ENCODE measurements at places on chromosomes 7 and 10.
A peak's percentile ranks its signal among the peaks of the same experiment; 100 is the strongest.

DNA sequence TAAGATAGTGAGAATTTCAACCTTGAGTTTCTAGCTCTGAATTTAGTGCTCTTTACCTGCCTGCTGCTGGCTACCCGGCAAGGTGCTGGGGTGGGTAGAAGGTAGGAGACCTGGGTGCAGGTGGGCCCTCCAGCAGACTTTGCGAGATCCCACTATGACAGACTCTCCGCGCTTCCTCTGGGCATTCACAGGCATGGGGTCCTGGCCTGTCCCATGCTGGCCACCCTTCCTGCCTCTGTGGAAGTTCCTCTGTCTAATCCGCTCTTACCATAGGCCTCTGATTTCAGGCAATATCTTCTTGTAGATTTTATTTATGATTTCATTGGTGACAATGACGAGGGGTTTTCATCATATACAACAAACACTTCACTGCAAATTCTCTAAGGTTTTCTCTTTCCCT lies 1.2 kb upstream of the WDFY4 start:
- DNase-seq = no peak

DNA sequence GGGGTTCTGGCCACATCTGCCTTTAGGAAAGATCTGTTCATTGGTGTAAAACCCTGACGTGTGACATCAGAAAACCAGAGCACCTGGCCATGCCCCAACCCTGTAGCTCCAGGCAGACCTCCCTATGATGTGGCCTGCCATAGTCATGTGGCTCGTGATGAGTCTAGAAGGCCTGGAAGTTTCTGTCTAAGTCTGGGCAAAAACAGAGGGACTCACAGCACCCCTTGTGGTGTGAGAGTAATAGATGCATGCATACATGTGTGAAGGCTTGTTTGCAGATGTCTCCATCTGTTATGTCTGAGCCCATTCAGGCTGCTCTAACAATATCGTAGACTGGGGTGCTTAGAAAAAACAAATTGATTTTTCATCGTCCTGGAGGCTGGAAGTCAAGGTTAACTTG lies 309.3 kb downstream of the PAXIP1 start:
- no peak for DNase-seq

DNA sequence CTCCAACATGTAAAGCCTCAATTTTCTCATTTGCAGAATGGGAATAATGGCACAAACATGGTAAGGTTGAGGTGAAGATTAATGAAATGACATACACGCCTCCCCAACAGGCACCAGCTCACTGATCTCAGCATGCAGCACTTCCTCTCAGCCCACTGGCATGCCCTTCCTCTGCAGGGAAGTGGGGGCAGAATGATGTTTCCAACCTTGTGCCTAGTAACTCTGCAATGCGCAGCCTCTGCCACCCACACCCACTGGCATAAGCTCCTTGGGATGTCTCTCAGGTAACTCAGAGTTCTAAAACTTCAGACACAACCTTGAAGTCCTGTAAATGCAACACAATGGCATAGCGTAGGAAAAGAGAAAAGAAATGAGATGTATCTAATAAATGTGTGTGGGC lies 540.7 kb downstream of the HTR7 start:
- no peak for DNase-seq

- DNase-seq = no peak
Observed at GRCh38 chr10:121532292-121532864, 65.9 kb downstream of the FGFR2 start.

- peak; percentile 34 for DNase-seq
Observed at GRCh38 chr7:144854839-144855424, 19.1 kb upstream of the TPK1 start.

DNA sequence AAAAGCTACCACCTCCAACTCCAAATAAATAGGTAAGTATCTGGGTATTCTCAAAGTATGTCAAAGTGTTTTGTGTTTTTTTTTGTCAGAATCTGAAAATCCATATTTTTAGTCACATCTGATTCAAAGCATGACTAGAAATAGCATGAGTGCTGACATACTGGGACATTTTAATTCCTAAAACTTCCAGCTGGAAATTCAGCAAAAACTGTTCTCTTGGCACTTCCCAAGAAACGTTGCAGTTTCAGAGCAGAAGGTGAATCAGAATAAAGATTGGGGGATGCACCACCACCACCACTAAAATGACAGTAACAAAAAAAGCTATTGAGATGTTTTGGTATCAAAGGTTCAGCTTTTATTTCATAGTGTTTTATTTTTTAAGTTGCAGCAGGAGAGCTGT lies 724.6 kb upstream of the CELF2 start:
- DNase-seq = no peak

GRCh38 chr10:17386616-17387075 lies 67.7 kb downstream of the ST8SIA6 start:
- DNase-seq = no peak

- no peak for DNase-seq
Observed at GRCh38 chr7:24858108-24858977, 101.1 kb upstream of the GSDME start.

DNA sequence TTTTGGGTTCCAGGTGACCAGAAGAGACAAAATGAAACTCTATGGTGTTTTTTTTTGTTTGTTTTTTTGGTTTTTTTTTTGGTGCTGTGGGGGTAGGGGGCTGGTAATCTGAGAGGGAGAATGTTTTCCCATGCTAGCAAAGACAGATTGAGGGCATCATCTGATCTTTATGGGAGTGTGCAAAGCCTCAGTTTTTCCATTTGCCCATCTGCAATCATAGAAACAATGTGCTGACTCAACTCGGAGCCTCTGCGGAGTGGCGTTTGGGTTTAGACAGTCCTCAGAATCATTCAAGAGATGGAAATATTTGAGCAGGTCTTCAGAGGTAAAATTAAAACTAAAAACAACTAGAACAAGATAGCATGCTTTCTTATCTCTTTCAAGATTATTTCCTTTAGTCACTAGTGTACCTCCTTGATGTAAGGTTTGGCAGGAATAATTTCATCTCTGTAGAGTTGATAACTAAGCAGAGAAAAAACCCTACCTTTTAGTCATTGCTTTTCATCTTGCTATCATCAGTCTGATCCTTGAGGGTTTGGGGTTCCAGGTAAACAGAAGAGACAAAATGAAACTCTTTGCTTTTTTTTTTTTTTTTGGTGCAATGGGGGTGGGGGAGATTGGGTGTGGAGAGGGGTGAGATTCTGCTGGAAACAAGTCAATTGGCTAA lies 18.0 kb downstream of the CNNM2 start:
- DNase-seq = no peak

DNA sequence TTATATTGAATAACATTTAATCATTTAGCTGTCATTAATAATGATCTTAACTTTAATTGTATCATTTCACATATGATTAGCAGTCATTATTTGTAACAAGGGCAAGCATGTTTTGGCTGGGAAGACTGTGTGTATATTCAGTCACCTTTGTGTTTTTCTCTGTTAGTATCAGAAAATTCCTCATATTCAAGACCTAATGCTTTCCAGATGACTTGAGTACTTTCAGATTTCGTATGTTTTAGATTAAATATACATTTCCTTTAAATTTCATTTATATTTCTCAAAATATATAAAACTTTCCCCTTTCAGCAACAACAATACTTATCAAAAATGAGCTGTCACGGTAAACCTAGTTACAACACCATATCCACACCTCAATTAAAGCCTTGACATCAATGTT lies 6.3 kb upstream of the CACNA2D1 start:
- DNase-seq = no peak

GRCh38 chr7:56290548-56290947 lies 174.3 kb upstream of the NUPR2 start:
- no peak for DNase-seq

- DNase-seq = no peak
Observed at GRCh38 chr7:98729121-98729520, 112.0 kb downstream of the NPTX2 start.

- no peak for DNase-seq
Observed at GRCh38 chr7:155448632-155449007, 9.3 kb upstream of the EN2 start.

- no peak for DNase-seq
Observed at GRCh38 chr10:96789571-96790108, 42.5 kb upstream of the LCOR start.

GRCh38 chr7:107614425-107614824 lies 34.4 kb downstream of the BCAP29 start:
- DNase-seq = no peak

DNA sequence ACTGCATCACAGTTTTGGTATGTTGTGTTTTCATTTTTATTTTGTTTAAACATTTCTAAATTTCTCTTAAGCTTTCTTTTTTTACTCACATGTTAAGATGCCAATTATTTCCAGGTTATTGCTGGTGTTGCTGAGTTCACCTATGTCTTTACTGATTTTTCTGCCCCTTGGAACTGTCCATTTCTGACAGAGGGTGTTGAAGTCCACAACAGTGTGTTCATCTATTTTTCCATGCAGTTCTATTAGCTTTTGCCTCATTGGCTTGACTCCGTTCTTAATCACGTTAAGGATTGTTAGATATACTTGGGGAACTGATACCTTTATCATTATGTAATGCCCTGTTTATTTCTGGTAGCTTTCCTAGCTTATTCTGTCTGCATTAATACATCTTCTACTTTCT lies 158.0 kb upstream of the TCERG1L start:
- DNase-seq = no peak

DNA sequence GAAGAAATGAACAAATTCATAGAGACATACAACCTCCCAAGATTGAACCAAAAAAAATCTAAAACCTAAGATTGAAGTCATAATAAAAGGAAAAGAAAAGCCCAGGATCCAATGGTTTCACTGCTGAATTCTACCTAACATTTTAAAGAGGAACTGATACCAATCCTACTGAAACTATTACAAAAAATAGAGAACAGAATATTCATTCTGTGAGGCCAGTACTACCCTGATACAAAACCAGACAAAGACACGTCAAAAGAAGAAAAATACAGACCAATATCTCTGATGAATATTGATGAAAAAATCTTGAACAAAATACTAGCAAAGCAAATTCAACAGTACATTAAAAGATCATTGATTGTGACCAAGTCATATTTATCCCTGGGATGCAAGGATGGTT lies 128.5 kb upstream of the STEAP1 start:
- no peak for DNase-seq

GRCh38 chr7:135269921-135270320 lies 36.3 kb downstream of the STRA8 start:
- DNase-seq = no peak

DNA sequence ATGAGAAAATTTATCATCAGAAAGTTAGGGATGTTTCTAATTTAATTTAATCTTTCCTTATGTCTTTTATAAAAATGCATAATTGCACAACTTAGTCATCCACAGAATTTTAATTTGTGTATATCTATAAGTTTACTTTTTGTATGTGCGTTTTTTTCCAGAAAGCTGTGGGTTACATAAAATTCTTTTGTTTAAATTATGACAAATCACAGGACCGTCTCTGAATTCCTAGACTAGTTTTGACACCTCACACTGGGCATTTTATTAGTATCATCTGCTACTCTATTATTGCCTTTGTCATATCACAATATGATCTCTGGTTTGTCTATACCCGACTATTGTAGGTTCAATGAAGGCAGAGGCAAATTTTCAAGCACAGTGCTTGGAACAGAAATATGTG lies 482.4 kb upstream of the SEMA3D start:
- DNase-seq = no peak

DNA sequence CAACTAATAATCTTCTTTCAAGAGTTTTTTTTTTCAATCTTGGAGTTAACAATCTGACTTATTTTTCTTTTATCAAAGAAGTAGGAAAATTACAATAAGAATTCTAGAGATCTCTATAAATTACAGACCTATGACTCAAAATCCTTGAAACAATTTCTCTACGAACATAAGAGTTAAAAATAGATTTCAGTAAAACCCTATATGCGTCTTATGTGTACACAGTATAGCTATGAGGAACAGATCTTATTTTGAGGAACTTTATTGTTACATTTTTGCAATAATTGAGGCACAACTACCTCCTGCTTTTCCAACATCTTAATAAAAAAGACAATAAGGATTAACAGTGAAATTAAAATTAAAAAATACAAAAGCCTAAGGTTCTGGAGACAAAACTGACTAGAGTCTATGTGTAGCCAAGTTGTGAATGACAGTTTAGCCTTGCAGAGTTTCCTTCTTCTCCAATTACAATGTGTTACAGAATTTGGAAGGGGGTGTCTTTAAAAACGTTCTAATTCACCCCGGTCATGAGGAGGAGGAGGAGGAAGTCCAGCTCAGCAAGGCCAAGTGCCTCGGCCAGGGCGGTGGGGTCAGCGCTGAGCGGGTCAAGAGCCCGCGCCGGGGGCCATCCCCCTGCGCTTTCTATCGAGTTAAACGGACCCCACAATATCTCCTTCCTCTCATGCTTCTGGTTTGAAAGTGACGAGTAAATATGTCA lies 40.5 kb downstream of the AMZ1 start:
- DNase-seq = no peak

GRCh38 chr7:134910214-134910890 lies 76.0 kb upstream of the AGBL3 start:
- no peak for DNase-seq

DNA sequence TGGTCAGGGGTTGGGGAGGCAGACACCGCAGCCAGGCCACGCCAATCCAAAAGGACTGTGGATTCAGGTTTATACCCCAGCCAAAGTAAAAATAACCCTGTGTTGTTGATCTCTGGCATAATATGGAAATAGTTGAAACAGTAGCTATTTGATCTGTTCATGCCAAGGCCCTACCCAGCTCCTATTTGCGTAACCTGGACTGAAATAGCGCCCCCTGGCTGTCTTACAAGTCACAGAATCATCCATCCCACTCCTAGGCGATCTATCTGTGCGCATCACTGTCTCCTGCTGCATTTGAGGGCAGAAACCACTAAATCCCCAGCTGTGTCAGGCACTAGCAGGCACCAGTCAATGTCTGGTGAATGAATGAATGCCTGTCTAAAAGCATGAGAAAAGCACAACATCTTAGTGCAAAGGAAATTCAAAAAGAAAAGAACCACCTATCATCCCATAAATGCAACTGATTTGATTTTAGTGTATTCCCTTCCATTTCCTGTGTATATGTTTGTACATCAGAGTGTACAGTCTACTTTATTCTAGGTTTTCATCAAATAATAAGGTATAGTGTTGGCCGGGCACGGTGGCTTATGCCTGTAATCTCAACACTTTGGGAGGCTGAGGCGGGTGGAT lies 160.0 kb downstream of the SLIT1 start:
- DNase-seq = no peak

- no peak for DNase-seq
Observed at GRCh38 chr10:48288661-48289060, 14.2 kb upstream of the FRMPD2 start.

DNA sequence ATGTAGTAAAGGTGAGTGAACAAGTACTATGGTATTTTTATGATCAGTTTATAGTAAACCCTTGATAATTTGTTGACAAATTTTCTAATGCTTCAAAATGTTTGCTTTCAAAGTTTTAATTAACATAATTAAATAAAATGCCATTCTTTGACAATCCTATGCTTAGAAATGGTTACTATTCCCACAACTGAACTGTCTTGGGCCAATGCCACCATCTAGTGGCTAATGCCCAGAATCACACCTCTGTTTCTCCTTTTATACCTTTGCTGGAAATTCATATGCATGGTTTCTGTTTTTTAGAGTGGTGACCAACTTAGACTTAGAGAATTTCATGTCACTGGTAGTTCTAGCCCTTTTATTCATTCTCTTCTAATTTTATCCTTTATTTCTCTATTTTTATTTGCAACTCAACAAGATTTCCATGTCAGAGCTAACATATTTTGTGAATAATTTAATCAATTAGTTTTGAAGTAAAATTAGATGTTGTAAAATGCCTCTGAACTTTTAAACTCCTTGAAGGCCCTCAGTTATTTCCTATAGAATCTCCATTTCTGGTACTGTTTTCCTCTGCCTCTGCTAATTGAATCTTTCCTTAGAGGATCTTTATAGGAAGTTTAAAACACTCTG lies 31.1 kb downstream of the PCGF5 start:
- DNase-seq = peak; percentile 54
